ENCODE measurements at places on chromosomes 12 and 14. TPM values are rescaled to one million over a fixed set of nuclear protein-coding genes. Genes with fewer than 3 reads are reported as not detected.

GRCh38 chr12:114257687-114258086 is 148.3 kb downstream of the TBX5 start:
- no peak for DNase-seq

DNA sequence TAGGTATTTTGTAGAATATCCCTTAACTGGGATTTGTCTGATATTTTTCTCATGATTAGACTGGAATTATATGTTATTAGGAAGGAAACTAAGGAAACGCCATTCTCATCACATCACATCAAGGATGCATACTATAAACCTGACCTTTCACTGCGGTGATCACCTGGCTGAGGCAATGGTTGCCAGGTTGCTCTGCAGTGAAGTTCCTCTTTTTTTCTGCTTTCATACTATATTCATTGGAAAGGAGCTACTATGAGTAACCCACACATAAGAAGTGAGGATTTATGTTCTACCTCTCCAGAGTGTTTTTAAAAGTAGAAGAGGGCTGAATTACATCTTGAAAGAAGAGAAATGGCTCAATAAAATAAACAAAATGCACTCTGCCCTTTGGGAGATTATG is 31.0 kb upstream of the GRIP1 start:
- no peak for DNase-seq

DNA sequence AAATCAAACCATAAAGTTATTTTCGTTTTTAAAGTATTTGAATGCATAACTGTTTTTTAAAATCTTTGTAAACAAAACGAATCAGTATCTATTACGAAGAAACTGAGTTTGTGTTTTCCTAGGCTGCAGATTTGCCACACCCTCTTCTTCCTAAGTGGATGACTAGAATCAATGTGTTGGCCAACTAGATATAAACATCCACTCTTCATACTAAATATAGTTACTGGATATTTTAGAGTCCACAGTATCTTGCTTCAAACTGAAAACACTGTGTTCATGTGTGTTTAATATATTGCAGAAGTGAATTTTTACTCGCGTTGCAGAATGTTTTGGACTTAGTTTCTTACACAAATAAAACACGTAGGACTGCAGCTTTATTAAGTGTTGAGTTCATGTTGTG is 63.2 kb downstream of the KLHL28 start:
- DNase-seq = no peak

Gene AQP6
- total RNA-seq = not detected

- no peak for DNase-seq
Observed at GRCh38 chr12:120262852-120263747, 2.4 kb downstream of the PXN start.

- peak; percentile 44 for DNase-seq
Observed at GRCh38 chr14:96109596-96110355, 70.6 kb downstream of the C14orf132 start.

Gene BCDIN3D
- total RNA-seq = 5.4 TPM

- DNase-seq = no peak
Observed at GRCh38 chr12:46659032-46659650, 166.7 kb downstream of the SLC38A4 start.

Gene RIPK3
- 11.1 TPM for total RNA-seq

GRCh38 chr12:52200781-52201450 is 9.1 kb upstream of the KRT80 start:
- DNase-seq = no peak

DNA sequence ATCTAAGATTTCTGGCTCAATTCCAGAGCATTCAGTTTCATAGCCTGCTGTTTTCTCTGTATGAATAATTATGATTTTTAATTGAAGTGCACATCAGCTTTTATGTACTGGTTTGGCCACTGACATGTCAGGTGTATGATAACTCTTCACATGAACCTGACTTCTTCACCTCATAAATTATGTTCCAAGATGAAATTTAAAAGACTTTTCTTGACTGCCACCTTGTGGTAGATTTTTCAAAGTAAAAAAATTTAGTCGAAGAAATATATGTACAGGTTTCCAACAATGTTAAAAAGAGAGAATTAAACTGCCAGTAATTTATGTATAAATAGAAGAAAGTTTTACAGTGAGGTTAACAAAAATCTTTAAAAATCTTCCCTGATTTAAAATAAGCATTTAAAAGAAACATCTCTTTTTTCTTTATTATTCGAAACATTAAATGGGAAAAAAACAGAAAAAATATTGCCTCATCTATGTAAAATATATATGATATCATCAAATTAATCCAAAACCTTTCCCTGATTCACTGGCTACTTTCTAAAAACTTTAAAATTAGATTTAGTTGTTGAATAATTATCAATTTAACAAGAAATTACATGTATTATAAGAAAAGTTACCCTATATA is 124.9 kb upstream of the ATXN7L3B start:
- no peak for DNase-seq

GRCh38 chr12:124902916-124903315 is 11.5 kb downstream of the UBC start:
- DNase-seq = no peak

DNA sequence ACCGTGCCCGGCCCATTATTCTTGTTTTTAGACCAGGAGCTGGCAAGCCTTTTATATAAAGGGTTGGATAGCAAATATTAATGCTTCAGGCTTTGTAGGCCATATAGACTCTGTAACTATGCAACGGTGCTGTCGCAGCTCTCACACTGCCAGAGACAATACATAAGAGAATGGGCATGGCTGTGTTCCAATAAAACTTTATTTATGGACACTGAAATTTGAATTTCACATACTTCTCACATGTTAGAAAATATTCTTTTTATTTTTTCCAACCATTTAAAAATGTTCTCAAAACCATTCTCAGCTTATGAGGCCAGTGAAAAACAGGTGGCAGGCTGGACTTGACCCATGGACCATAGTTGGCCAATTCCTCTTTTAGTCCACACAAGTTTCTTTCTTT is 13.0 kb upstream of the CDK2AP1 start:
- DNase-seq = no peak

All from activated naive CD4-positive, alpha-beta T cell treated with anti-CD3 and anti-CD28 coated beads, Interleukin-2, amount 50 U/mL, for 72 hours (primary cell).